Stimulated activated CD8-positive, alpha-beta memory T cell treated with anti-CD3 and anti-CD28 coated beads, Interleukin-4, amount 100 ng/mL, for 1 hour (primary cell): ENCODE measurements at places on chromosomes 12 and 14.

DNA sequence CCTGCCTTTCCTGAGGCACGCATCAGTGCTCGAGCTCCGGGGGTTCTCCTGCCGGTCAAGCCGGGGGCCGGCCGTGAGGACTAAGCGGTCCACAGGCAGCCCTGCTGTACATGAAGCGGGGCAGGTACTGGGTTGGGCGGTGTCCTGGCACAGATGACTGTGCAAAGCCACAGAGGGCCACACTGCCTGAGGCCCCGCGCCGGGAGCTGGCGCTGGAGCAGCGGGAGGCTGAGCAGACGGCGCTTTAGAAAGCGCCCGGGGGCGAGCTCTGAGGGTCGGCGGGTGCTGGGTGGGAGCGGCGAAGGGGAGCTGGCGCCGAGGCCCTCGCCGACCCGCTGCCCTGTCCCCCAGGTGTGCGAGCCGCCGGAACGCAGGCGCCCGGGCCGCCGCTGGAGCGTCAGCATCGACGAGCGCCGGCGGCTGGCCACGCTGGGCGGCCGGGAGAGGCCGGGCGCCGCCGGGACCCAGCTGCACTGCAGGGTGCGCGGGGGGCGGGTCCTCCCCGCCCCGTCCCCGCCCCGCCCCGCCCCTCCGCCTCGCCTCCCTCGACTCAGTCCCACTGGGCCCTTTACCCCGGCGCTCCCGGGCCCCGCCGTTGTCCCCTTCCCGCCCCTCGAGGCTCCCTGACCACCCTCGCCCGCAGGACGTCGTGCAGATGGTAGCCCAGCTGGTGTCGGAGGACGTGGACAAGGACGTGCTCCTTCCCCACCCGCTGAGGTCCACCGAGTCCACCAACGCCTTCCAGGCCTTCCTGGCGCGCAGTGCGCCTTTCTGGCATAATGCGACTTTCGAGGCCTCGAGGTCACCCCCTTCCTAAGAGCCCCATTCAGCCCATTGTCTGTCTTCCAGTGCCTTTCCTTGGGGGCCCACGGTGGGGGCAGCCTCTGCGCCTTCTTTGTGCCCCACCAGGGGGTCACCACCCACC lies 8.3 kb upstream of the MTA1 start:
- DNase-seq: no peak

GRCh38 chr12:106573239-106573638 lies 9.6 kb upstream of the RFX4 start:
- DNase-seq: no peak

DNA sequence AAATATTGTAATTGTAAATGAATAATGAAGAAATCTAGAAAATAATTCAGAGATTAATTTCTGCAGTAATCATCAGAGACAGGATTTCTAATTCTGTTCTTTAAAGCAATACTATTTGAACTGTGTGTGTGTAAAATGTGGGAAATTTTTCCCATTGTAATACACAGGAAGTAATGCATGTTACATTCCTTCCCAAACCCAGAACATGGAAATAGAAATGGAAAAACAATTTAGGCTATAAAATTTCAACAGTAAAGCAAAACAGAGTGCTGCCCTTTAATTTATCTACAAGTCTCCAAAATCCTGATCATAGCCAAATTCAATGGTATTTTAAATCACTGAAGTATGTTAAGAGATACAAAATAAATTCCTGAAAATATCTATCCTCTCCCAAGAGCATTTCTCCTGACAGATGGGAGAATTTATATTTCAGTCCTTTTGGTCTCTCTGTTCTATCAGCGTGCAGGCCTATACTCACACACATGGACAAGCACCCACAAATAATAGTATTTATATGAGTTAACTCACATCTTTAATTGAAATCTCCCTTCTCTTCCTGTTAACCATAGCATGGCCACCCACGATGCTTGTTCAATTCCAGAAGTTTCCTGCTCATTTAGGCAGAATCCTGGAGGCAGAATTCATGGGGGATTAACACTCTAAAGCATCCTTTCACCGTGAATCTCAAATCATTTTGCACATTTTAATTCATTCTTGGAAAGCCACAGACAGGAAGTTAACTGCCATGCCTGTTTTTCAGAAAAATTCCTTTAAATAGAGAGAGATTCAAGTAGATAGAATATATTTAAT lies 1465.4 kb upstream of the FLRT2 start:
- DNase-seq: no peak

GRCh38 chr12:80714055-80714454 lies 2.7 kb upstream of the MYF5 start:
- no peak for DNase-seq

DNA sequence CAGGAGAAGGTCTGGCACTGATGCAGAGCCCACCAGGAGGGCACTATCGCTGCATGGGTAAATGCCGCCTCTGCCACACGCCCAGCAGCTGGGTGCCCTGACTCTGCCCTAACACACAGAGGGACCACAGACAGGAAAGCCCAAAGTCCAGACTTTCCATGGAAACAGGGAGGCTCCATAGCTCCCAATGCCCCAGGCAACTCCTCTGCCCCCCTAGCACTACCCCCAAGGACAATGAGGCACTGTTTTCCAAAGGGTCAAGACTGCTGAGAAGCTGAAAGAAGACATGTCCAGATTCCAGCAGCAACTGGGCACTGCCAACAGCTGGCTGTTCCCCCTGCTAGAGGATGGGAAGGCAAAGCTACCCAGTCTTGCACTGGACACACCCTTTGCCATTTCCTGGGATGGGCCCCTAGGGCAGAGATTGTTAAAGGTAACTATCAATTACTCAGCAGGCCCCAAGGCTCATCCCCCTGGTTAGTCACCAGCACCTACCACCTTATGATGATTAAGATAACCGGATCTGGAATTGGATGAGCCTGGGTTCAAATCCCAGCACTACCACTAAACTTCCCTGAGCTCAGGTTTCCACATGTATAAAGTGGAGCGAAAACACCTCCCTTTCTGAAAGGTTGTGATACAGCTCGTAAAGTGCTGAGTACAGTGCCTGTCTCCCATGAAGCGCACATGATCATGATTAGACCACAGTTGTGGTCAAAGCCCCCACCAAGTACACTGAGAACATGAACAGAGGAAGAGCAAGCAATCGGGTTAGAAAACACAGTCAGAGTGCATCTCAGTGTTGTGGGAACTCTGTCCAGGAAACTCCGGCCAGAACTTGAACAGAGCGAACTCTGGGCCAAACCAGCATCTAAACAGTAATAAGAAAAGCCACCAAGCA lies 3.3 kb downstream of the PXN start:
- DNase-seq: no peak

DNA sequence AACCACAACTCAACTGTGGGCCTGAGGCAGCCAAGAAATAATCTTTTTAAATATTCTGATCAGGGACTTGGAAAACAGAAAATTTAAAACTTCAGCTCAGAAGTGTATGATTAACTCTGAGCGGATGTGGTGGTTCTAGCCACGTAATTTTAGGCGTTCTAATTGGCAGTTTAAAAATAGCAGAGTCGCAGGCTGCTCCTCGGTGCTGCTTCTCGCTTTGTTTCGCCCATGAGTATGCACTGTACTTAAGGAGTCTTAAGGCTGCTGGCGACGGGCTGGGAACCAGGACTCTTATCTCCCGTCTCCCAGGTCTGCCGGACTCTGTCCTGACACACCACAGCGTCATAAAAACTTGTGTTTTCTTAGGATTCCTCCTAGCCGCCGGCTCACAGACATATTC lies 113.4 kb upstream of the PELI2 start:
- no peak for DNase-seq
